Activated T-cell treated with anti-CD3 and anti-CD28 coated beads for 4 hours (primary cell): ENCODE measurements at places on chromosomes 2 and 18.

DNA sequence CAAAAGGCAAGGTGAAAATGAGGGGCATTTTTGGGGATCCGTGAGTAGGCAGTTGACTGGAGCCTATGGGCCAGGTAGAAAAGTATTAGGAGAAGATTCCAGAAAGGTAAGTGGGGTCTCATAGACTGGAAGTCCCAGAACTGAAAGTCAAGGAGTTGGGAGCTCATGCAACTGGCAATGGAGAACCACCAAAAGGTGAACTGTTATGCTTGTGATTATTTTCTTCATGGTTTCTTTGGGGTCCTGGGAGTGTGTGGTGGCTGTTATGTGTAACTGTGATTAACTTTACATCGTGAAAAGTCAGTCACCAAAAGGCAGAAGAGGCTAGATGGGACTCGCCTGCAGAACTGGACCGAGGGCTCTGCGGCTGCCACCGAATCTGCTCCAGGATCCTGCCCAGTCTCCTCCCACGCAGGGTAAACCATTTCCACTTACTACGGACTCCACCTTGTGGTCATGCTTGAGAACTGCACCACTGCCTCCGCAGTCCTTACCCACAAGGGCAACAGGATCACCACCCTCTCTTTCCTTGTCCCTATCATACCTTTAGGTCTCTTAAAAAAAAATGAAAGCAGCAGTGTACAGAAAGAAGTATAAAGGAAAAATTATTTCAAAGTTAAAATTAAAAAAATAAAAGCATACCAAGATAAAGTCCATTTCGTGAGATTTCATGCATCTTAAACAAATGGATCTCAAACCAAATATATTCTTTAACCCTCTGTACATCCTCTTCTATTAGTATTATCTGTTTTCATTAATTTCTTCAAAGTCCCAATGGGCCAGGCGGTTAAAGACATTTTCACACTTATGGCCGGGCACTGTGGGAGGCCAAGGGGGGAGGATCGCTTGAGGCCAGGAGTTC, 15.6 kb upstream of the CEP68 start:
- DNase-seq = peak; percentile 66

DNA sequence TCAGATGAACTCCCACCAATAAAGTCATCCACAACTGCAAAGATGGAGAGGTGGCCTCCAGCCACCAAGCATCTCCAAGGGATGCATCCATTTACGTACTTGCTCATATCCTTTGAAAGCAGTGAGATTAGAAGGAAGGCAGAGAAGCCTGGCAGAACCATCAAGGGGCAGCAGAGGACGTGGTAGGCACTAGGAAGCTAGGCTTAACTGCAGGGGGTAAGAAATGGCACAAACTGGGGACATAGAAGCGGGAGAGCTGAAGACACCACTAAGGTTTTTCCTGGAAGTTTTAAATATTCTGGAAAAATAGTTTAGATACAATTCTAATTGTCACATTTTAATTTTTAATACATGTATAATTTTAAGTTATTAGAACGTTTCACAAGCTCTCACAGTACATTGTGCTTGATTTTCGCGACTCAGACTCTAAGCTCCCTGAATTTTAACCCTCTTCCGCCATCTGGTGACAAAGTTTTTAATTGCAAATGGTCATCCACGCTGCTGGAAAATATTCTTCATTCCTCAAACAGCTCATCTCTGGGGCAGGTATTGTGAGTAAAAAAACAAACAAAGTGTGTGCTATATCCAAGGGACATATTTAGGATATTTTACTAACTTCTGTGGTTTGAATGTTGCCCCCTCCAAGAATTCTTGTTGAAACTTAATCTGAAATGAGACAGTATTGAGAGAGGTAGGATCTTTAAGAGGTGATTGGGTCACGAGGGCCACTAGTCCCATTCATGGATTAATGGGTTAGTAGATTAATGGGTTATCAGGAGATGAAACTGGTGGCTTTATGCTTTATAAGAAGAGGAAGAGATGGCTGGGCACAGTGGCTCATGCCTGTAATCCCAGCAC, 1.6 kb upstream of the PSTPIP2 start:
- peak; percentile 67 for DNase-seq

- peak; percentile 38 for DNase-seq
These were observed 37.6 kb downstream of the SMAD7 start for GRCh38 chr18:48913201-48913600.

DNA sequence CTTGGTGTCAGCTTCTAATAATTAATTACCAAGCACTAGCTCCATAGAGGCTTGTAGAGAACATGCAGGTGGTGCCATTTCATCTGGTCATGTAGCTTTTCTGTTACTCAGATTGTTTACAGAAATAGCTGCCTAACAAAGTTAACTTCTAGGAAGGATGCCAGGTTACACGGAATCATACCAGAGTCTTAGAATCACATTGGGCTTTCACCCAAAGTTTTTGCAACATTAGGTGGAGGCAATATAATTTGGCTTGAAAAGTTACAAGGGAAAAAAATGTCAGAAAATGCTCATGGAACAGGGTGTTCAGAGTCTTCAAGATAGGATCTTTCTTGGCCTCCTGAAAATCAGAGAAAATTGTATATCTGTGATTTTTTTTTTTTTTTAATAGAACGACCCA, 135.6 kb downstream of the ARHGAP15 start:
- no peak for DNase-seq

DNA sequence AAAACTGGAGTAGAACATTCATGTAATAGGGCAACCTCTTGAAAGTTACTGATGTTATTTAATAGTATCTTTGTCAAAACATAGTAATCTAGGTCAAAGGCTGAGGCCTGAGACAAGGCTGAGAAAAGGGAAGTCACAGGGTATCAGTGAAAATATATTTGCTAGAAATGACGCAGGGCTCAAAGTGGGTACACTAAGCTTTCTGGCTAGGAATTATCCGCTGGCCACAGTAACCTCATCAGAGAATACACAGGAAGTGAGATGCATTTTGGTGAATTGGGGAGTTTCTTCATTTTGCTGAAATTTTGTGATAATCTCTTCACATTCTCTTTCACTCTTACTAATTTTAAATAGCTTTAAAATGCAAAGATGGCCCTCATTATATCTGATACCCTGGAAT, 206.8 kb downstream of the OTX1 start:
- DNase-seq = no peak

DNA sequence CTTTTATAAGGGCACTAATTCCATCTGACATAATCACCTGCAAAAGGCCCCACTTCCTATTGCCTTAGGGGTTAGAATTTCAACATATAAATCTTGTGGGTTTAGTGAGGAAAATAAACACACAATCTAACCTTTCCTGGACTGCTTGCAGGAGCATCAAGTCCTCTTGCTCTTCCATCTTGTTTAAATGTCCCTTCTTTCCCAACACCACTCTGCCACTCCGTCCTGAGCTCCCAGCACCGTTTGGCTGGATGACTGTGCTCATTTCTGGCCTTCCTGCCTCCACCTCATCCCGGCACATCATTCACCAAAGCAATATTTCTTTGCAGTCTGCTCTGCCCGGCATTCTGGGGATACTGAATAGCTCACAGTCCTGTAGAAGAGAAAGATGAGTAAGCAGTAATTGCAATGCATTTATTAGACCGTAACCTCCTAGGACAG, 247.8 kb downstream of the BCL2 start:
- no peak for DNase-seq

DNA sequence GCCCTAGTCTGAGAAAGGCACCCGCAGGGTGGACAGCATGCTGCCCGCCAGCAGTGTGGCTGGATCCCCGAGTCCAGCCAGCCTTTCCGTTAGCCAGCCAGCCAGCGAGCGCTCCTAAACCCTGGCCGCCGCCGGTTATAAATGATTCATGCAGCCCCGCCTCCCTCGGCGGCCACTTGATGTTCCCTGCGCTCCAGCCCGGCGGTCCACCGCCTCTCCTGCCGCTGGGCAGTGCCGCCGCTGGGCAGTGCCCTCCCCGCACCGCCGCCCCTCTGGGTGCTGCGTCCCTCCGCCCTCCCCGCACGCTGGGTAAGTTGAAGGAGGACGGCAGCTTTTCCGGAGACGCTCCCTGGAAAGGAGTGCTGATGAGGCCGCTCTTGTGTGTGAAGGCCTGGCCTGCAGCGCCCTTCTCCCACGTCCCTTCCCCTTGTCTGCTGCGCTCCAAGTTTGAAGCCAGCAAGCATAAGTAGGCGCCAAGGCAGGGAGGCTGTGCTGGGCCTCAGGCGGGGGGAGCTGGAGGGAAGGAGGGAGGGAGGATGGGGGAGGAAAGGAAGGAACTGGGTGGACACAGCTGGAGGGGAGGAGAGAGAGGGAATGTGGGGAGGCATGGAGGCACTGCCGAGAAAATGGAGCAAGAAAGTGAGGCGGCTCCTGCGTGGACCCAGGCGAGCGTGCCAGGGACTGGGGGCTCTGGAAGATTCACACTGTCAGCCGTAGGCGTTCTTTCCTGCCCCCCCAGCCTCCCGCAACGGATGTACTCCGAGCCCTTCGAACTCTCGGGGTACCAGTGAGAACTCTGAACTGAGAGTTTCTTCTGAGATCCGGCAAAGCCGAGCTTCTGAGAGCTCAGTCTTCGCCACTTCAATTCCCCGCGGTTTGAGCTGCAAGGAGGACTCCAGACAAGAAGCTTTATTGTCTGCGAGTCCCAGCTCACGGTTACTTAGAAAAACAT, 131.9 kb downstream of the GLI2 start:
- DNase-seq = no peak

GRCh38 chr18:23752796-23753195, 63.5 kb downstream of the LAMA3 start:
- DNase-seq = no peak

DNA sequence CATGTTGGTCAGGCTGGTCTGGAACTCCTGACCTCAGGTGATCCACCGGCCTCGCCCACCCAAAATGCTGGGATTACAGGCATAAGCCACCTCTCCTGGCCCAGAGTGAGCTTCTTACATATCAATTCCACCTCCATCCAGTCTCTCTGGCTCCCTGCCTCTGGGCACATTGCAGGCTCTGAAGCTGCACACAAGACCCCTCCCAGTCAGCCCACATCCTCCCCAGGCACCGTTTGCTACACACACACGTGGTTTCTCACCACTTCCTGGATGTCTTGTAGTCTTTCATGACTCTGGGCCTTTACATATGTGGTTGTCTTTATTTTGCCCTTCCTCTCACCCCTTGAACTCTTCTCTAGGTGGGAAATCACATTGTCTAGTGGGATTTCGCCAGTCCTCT, 64.0 kb upstream of the CABLES1 start:
- DNase-seq = peak; percentile 66

DNA sequence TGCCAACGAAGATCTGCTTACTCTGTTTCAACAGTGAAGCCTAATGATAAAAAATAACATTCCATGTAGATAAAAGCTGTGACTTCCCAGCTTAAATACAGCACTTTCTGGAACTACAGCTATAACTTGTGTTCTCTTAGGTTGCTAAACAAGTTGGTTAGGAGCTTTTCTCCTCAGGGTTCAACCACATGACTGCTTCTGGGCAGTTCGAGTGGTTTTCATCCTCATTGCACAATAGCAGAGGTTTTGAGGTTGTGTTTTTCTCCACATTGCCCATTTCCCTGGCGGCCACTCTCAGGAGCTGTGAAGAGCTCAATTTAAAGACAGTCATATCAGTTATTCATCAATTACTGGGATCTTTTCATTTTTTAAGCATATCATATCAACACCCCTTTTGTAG, 102.2 kb upstream of the CYP1B1 start:
- no peak for DNase-seq

DNA sequence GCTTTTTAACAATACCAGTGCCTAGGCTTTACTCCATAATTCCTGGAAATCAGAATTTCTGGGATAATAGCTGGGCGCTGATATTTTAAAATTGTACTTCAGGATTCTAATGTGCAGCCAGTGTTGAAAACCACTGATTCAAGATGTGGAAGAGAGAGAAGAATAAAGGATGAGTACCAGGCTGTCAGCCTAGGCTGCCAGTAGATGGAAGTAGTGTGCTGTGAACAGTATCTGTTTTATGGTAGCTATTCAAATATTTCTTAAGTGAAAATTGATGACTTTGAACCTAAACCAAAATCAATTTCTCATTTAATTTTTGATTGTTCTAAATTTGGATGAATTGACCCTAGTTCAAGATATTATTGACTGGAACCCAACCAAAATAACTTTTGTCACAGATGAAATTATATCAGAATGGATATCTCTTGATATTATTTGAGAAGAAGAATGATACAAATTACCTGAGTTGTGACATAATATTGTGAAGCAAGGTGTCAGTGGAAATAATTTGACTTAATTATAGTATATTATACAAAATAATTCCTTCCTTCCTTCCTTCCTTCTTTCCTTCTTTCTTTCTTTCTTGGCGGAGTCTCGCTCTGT, 88.0 kb downstream of the COMMD1 start:
- DNase-seq = no peak

- no peak for DNase-seq
These were observed 20.2 kb upstream of the B3GNT2 start for GRCh38 chr2:62175728-62176127.

GRCh38 chr2:64655018-64655664, 1.4 kb upstream of the SERTAD2 start:
- DNase-seq = no peak

DNA sequence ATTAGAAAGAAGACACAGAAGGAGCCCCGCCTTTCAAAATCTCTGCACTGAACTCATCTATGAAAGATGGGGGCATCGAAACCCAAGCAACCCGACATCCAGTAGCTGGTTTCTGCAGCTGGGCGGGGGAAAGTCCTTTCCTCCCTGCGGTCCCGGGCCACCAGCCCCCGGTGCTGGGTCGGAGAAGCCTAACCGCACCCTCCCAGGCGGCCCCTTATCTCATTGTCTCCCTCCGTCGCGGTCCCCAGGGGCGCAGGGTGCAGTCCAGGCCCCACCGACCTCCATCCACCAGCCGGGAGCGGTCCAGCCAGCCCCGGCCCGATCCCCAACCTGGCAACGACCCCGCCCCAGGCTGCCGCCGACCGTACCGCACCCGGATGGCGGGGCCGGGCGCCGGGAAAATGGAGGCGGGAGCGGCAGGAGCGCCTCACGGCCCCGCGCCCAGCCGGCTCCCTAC, 452 bp downstream of the RAPH1 start:
- peak; percentile 10 for DNase-seq

DNA sequence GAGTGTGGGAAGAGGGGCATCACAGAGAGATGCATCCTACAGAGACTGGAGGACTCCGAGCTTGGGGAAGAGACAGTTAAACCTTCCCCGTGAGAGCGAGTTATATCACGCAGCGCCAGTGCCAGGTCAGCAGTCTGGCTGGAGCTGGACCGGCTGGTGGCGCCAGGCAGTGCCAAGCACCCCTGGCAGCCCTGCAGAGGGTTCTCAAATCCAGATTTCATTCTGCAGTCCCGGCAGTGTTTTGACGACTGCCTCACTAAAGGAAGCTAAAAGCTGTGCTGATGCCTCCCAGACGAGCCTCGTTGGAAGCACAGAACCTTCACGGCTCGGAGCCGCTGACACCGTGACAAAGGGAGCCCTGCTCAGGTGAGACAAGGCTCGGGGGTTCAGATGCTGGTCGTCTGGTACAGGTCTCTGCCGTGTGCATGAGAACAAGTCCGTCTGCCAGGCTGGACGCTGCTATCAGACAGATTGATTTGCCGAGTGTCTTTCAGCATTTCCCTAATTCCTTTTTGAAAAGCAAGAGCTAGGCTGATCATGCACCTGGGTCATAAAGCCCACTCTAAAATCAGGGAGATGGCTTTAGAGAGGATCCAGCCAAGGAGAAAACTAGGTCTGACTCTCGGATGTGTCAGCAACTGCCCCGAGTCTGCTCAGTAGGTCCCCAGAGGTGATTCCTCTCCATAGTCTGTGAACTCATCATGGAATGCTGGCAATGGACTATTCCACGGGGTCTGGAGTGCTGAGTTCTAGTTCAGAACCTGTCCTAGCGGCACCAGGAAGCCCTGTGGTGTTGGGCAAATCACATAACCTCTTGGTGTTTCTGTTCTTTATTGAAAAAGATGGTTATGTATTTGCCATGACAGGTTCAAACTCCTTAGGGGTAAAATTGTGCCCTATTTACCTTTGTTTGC, 240.6 kb downstream of the SOX11 start:
- DNase-seq = no peak
